ENCODE measurements at places on chromosomes 5 and 9.

GRCh38 chr5:145681216-145681615, 153.9 kb downstream of the PRELID2 start:
- DNase-seq = no peak

DNA sequence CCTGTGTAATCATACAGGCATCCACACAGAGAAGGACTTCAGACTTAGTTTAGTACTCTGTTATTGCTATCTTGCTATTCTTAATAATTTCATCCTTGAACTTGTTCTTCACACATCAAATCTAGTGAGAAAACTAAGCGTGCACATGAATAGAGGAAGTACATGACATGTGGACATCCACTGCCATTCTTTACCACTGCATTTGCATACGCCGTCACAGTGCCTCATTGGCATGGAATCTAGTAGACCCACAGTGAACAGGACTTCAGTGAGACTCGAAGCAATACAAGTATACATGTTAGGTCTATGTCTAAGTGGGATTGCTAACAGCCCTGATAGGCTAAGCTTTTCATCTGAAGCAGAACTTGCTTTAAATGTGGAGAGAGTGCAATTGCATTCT, 592.1 kb downstream of the TLE4 start:
- no peak for DNase-seq

DNA sequence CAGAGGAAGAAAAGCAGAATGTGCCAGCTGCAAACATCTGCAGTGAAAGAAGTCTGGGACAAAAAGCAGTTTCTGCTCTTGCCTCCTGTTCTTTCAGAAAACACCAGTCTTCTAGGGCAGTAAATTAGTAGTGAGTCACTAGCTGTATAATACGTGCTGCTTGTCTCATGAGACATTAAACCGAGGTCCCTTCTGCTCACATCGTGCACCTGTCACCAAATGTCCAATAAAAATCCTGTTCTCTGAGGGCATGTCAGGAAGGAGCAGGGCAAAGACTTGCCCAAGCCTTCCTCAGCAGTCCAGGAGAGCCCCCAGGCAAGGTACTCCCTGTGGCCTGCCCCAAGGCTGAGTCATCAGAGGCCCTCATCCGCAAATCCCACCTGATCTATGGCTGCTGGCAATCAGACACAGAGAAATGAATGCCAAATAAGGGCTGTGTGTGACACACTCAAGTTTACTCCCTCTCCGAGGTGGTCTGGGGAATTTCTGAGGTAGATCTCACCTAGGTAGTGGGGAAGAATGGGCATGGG, 255.3 kb upstream of the SMARCA2 start:
- no peak for DNase-seq

DNA sequence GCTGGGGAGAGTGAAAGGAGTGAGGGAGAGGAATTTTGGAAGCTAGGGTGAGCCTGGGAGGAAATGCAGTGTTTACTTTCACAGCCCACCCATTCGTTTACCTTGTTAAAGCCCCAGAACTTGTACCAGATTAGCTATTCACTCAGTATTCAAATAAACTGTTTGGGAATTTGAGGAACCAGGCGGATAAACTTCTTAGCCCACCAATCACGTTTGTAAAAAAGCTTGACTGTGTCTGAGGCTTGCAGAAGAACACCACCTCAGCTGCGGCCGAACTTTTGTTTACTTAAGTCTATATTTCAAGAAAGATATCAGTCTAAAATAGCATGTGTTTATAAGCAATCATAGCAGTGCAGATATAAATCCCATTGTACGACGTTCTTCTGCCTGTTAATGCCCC, 5.2 kb upstream of the TLE1 start:
- no peak for DNase-seq

- DNase-seq = no peak
Observed at GRCh38 chr9:105993116-105993854, 298.9 kb downstream of the TMEM38B start.

DNA sequence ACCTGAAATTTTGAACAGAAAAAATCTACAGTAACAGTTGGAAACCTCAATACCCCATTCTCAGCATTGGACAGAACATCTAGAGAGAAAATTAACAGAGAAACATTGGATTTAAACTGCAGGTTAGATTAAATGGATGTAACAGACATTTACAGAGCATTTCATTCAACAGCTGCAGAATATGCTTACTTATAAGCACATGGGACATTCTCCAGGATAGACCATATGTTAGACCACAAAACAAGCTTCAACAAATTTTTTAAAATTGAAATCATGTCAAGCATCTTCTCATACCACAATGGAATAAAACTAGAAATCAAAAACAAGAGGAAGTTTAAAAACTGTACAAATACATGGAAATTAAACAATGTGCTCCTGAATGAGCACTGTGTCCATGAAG, 316.3 kb downstream of the FAM170A start:
- DNase-seq = no peak

GRCh38 chr9:101673642-101674041, 64.8 kb downstream of the GRIN3A start:
- no peak for DNase-seq

GRCh38 chr5:177005619-177006264, 837 bp downstream of the UIMC1 start:
- DNase-seq = peak; percentile 81

- no peak for DNase-seq
Observed at GRCh38 chr5:3092664-3093063, 341.2 kb upstream of the IRX2 start.

GRCh38 chr5:45796959-45797553, 100.9 kb upstream of the HCN1 start:
- no peak for DNase-seq

GRCh38 chr5:37886242-37886905, 46.5 kb upstream of the GDNF start:
- DNase-seq = no peak

All from stimulated activated CD4-positive, alpha-beta T cell treated with anti-CD3 and anti-CD28 coated beads, Interleukin-15, amount 100 ng/mL, for 24 hours (primary cell).